ENCODE measurements at places on chromosomes 7 and 10.

DNA sequence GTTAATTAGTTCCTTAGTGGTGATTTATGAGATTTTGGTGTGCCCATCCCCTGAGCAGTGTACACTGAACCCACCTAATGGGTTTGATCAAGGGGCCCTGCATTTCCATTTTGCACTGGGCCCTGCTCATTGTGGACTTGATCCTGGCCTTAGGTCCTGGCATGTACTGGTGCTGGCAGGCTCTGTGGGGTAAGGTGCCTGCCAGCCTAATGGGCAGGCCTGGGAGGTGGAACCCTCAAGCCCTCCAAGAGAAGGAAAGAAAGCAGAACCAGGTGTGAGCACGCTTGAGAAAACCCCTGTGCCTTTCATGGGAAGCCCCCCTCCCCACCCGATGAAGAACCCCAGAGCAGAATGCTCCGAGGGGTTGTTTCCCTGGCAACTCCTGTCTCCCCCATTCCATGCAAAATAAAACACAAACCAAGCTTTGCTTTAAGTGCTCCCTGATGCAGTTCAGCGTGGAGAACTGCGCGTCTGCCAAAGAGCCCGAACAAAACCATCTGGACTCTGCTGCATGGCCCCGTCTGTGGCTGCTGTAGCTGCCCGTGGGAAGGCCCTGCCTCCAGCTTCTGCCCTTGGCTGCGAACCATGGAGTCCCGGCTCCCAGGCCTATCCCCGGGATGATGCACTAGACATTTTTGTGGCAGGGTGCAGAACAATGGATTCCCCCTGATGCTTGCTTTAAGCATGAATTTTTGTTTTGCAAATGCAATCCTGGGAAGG, 123.3 kb downstream of the PRPF18 start:
- DNase-seq: no peak

DNA sequence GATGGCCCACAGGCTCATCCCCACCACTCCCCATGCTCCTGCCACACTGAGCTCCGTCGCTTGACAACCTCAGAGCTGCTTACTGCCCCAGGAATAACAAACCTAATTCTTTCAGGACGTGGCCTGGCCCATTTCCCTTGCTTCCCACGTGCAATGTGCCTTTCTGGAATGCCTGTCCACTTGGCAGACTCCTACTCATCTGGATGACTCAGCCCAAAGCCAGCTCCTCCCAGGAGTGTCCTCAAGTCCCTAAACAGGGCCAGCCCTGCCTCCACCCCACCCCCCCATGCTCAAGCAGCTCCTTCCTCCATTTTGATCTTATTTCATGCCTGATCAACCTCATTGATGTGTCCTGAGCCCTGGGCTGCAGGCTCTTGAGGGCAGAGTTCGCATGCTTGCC, 164.9 kb upstream of the RNF32 start:
- DNase-seq: no peak

DNA sequence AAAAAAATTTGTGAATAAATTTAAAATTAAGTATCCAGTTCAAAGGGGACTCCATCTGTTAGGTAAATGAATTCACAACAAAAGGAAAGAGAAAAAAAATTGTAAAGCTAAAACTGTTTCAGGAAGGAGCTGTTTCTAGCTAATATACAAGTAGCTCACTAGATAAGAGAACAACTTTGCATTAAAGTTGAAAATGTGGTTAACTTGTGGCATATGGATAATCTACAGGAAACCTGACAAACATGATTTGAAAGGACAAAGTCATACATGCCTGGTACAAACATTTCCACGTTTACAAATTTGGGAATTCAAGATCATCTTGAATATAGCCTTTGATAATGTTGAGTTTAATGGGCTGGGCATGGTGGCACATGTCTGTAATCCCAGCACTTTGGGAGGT, 8.9 kb downstream of the NT5C3A start:
- no peak for DNase-seq

GRCh38 chr10:118966076-118966849, 63.3 kb upstream of the NANOS1 start:
- DNase-seq: no peak

- DNase-seq: no peak
Observed at GRCh38 chr7:81383846-81384245, 386.0 kb downstream of the HGF start.

- no peak for DNase-seq
Observed at GRCh38 chr10:71334221-71334791, 15.2 kb downstream of the SLC29A3 start.

DNA sequence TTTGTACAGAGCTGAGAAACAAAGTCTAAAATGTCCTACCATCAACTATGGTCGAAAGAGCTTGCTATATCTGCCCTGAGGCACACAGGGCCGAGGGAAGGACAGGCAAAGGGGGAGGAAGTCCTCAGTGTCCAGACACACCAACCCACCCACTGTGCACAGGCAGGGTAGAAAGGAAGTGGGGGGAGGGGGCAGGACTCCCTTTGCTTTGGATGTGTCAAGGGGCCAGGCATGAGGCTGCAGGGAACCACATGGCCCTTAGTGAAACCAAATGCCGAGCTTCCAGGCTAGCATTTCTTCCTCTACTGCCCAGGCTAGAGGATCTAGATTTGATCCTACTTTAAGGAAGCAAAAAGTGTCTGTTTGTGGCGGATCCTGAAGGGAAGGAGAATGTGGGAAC, 28.6 kb downstream of the KCNH2 start:
- no peak for DNase-seq

Measured in stimulated activated CD8-positive, alpha-beta memory T cell treated with anti-CD3 and anti-CD28 coated beads, Interleukin-15, amount 100 ng/mL, for 24 hours (primary cell).